ENCODE measurements at places on chromosomes 1 and 21.

DNA sequence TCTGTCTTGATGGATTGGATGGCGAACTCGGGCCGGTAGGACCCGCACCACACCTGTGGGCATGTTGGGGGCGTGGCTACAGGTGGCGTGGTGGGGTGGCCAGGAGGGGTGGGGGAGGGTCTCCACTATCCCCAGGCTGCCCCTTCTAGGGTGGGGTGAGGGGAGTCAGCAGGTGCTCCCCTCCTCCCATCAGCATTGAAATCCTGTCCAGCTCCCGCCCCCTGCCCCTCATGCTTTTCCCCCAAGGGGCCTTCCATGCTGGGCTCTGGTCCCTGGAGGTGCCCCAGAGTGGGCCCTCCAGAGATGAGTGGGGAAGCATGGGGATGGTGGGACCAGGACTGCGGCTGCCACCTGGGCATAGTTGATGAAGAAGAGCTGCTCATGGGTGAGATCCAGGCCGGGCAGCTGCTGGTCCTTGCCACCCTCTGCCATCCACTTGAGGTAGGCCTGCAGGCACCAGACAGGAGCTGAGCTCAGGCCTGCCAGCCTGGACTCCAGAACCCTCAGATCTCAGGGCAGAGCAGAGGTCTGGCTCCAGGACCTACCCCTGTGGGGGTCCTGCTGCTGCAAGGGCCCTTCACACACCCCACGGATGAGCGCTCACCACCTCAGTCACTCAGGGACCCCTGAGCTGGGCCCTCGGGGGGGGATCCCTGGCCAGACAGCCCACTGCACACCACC, 5.1 kb downstream of the PRXL2B start:
- no peak for DNase-seq

DNA sequence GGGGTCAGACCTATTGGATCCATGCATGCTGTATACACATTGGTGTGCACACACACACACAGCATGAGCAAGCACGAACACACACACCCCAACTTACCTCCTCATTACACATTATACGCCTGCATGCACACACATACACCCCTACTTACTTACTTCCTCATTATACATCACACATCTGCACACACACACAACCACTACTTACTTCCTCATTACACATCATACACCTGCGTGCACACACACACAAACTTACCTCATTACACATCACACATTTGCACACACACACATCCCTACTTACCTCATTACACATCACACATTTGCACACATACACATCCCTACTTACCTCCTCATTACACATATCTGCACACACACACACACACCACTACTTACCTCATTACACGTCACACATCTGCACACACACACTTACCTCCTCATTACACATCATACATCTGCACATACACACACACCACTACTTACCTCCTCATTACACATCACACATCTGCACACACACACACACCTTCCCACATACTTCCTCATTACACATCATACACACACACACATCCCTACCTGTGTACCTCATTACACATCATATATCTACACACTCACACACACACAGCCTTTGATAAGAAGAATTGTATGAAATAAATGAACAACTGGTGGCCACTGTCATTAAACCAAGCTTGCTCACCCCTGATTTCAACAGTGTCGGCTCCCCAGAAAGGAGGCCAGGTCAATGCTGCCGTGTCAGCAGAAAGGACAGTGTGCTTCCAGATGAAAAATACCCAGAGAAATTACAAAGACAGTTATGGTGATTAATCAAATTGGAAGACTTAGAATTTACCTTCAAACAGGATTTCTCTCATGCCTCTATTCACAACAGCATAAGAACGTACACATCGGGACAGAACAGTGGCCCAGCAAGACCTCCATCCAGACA, 117.8 kb downstream of the SETD4 start:
- no peak for DNase-seq

DNA sequence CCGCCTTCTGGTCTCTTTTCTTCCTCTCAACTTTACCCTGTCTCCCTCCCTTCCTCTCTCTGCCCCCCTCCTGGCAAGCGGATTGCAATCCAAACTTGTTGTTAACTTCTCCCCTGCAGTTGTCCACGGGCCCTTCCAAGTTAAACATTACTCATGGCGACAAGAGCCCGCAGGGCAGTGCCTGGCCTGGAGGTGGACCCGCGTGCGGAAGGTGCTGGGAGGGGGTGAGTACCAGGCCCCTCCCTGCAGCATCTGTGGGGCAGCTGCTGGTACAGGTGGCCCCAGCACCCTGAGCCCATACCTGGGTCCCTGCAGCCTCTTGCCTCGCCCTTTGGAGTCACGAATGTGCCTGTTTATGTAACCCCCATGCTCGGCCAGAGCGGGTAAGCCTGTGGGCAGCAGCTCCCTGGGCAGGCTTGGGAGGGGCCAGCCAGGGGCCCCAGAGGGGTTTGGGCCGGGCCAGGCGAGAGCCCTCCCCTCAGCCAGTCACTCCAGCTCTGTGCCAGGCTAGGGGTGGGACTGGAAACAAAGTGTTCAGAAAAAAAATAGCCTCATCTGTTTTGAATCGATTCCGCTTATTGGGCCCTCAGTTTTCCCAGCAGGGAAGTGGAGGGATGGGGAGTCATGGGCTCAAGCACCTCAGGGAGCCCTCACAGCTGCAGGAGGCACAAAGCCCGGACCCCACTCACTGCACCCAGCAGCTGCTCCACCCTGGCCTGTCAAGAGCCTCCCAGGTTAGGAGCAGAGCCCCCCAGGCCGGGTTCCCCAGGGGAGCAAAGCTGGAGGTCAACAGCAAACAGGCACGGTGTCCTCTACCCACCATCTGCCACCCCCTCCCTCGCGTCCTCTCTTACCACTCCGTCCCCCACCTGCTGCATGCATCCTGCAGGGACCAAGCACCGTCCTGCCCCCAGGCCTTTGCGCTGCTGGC, 14.0 kb upstream of the FAAP20 start:
- no peak for DNase-seq

GRCh38 chr1:8354038-8354437, 36.1 kb downstream of the SLC45A1 start:
- no peak for DNase-seq

DNA sequence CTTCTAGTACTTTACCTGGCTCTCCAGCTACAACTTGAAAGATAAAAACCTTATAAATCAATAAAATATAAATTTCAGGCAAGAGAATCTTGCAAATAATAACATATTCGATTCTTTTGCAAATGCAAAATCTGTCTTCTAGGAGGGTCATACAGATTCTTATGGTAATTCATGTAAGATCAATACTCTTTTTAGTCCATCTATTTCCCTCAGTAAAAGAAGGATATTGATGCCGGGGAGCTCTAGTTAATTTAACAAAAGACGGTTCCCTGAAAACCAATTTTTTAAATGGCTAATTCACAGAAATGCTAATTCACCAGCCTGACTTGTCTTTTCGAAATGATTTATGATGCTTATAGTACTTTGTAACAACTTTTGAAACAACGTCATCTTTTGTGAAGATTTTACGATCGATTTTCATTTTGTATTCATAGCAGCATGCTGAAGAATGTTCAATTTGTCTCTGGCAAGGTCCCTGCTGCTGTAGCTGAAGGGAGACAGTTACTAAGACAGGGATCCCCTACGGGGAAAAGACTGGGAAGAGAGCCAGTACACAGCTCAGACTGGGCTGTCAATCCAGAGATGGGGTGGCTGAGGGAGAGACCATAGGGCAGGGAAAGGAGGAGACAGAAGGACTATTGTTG, 90.6 kb upstream of the SPAG17 start:
- DNase-seq = no peak

DNA sequence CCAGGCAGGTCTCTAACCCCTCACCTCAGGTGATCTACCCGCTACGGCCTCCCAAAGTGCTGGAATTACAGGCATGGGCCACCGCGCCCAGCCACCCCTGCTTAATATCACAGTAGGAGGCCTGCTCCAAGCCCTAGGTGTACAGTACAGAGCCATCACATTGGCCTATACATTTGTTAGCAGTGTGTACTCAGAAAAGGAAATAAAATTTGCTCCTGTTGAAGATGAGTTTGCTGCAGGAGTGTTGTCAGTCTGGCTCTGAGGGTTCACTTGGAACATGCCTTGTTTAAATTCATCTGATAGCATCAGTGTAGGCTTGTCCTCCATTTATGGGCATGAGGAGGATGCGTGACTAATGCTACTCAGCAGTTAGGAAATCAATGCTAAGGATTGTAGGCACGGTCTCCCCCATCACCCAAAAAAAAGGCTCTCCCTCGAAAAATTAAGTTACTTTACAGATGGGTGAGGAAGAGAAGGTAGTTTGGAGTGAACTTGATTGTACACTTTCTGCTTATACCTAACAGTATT, 4.6 kb upstream of the ENAH start:
- DNase-seq = no peak

GRCh38 chr21:43829161-43829560, 35.9 kb upstream of the AGPAT3 start:
- no peak for DNase-seq

- DNase-seq = no peak
Observed at GRCh38 chr21:29265690-29266479, 32.8 kb upstream of the BACH1 start.

DNA sequence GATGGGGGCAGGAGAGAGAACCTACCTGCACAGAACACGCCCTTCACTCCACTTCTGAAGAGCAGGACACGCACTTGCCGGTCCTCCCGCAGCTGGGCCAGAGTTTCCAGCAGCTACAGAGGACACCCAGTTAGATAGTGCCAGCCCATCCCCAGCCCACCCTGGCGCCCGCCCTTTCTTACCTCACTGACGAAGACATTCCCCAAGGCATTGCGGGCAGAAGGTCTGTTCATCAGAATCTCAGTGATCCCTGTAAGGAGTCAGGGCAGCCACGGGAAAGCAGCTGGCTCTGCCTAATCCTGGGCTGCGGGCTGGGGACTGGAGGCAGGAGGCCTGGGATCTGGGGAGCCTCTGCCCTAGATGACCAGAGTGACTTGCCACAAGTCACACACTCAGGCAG, 10.0 kb downstream of the ECHDC2 start:
- DNase-seq = no peak

- DNase-seq = no peak
Observed at GRCh38 chr1:24606621-24607020, 36.5 kb upstream of the SRRM1 start.

DNA sequence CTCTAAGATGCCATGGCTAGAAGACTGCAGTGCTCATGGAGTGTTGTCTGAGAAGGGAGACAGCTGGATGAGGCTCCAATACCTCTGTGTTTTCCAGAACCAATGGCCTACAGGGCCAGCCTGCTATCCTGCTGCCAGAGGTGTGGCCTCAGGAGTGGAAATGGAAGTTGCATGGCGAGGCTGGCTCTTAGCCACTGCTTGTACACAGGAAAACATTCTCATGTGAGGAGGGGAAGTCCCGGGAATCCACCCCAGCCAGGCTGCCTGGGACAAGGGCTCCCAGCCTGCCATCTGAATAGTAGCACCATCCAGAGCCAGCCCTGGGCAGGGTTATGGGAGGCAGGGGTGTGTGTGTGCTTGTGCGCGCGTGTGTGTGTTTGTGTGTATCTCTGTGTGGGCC, 56.5 kb downstream of the SDC3 start:
- no peak for DNase-seq

DNA sequence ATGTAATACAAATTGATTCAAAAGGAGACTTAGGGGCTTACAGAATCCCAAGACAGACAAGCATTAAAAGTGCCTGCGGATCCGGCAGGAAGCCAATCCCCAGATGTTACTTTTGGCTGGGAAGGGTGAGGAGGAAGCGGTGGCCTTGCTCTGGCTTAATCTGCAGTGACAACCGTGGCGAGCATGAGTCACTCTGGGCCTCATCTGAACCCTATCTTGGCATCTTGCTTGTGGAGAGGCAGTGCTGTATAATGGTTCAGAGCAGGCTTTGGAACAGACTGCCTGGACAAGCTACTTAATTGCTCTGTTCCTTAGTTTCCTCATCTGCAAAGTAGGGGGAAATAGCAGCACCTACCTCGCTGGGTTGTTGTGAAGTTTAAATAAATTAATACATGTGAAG, 74.1 kb downstream of the XCL2 start:
- DNase-seq = no peak

DNA sequence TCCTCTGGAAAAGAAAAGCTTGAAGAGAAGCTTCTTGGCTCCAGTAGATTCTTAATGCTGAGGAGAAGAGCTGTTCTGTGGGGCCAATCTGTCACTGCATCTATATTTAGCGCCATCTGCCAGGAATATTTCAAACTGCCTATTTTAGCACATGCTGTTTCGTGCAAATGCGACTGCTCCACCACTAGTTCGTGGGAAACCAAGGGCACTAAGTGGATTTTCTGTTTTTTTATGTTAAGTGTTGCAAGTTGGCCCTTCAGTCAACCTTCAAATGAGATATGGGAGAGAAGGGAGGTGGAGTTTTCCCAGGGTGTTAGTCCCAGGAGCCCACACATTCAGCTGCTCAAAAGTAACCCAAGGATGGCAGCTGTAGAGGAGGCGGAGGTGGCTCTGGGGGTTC, 91.9 kb downstream of the TSEN15 start:
- no peak for DNase-seq

- no peak for DNase-seq
Observed at GRCh38 chr1:93415296-93415695, 32.6 kb upstream of the FNBP1L start.

GRCh38 chr1:163231385-163231784, 28.7 kb upstream of the RGS5 start:
- no peak for DNase-seq

DNA sequence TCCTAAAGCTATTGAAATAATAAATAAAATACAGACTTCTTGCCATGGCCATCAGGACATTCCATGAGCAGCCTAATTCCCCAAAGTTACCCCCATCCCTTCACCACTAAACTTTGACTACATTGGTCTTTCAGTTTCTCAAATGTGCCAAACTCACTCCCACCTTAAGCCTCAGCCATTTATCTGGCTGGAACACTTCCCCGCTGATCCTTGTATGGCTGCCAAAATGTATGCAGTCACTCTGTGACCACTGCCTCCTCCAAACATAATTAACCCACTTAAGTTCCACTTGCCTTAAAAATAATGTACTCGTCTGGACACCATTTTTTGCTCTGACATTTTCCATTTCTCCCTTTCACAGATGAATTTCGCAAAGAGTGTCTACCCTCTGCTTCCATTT, 407.4 kb downstream of the NTNG1 start:
- DNase-seq = no peak

DNA sequence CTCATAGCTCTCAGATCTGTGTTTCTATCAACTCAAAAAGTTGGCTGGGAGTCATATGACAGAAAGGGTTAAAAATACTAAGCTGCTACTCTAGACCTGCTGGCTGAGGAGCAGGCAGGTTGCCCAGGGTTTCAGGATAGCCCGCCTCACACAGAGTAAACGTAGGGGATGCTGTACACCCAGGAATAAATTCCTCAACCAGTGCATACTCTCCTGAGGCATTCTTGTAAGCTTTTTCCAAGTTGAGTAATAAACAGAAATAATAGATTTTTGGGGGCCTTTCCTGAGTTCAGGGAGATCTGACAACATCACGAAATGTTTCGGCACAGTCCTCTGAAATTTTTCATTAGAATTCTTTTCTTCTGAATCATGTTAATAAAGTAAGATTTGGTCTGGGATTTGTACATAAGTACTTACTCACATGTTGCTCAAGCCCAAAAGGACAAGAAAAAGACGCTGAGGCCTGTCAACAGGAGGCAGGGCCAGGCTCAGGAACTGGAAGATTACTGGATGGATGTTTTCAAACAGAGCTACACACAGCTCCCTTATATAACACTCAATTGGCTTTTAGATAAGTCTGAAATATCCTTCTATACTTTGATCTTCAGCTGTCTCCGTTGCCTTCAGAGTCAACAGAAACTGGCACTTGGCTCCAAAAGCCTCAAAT, 41.0 kb downstream of the TGFBR3 start:
- DNase-seq = no peak
